ENCODE measurements at places on chromosomes 11 and 22.

DNA sequence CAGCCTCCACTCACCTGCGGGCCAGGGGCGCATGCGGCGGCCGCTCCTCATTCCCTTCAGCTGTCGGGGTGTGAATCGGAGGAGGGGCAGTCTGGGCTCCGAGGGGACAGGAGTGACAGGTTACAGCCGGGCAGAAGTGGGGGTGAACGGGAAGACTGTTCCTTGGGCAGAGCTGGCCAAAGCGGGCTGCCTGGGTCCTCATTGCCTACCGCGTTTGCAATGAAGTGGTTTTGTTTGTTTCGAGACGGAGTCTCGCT, 733 bp downstream of the MEI1 start:
- no peak for DNase-seq

DNA sequence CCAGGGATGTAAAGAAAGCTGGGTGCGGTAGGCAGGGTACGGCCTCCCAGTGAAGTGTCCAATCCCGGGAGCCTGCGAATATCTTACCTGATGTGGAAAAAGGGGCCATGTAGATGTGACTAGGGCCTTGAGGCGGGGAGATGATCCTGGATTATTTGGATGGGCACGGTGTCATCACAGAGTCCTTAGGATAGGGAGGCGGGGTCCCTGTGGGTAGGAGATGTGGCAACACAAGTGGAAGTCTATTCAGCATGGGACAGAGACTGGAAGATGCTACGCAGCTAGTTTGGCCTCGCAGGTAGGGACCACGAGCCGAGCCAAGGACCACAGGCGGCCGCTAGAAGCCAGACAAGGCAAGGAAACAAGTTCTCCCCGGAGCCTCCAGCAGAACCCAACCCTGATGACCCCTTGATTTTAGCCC, 46.4 kb upstream of the SHANK2 start:
- no peak for DNase-seq

DNA sequence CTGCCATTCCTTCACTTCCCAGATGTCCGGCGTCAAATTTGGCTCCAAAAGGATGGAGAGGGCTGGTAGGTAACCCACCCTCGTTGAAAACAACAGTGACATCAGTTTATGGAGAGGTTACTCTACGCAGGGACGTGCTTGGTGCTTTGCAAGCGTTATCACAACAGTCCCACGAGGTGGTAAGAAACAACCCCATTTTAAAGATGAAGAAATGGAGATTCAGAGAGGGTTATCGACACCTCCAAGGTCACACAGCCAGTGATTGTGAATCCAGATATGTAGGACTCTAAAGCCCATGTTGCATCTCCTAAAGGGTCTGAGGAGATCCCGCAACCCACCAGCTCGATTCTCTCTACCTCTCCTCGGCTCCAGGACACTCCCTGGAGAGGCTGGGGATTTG, 773 bp downstream of the MIAT start:
- DNase-seq, result no peak

GRCh38 chr11:84549217-84549616, 1077.9 kb downstream of the DLG2 start:
- no peak for DNase-seq
